NCI-H2227 treated with DMSO at 0.1 percent for 48 hours (cell line): ENCODE measurements at places on chromosomes 4 and X.

GRCh38 chr4:10097906-10098779 lies 18.5 kb downstream of the WDR1 start:
- DNase-seq: no peak

DNA sequence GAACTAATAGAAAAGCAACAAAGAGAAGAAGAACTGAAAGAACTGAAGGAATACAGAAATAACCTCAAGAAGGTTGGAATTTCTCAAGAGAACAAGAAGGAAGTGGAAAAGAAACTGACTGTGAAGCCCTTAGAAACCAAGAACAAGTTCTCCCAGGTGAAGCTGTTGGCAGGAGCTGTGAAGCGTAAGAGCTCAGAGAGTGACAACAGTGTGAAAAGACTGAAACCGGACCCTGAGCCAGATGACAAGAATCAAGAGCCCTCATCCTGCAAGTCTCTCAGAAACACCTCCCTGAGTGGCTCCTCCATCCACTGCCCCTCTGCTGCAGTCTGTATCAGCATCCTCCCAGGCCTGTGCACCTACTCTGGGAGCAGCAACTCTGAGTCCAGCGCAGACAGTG lies 8.4 kb upstream of the FHDC1 start:
- no peak for DNase-seq

DNA sequence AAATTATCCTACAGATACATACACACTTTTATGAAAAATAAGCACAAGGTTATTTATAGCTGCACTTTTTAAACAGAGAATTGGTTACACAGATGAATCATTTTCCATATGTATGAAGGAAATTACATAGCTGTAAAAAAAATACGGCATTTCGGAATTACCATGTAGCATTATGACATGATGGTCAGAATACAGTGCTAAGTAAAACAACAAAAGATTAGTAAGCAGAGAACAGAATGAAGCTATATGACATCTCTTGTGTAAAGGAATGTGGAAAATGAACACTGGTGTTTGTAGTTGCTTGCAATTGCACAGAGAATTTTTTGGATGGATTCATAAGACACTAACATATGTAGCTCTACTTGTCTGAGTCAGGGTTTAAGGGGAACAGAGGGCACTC lies 1222.0 kb upstream of the PRKX start:
- no peak for DNase-seq

DNA sequence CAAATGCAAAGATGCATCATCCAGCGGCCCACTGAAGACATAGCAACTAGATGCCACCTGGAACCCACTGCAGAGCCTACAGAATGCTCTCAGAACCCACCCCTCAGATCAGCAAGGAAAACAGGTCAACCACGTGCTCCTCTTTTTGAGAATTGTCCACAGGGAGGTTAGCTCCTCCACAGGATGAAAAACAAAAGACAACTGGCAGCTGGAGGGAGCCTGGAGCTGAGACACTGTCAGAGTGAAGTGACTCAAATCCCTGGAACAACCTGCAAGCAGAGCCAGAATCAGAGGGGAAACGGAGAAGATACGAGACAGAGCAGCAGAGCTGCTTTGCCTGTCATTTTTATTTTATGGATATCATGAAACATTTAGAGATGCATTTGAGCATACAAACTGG lies 277.6 kb downstream of the GASK1B start:
- DNase-seq: no peak

DNA sequence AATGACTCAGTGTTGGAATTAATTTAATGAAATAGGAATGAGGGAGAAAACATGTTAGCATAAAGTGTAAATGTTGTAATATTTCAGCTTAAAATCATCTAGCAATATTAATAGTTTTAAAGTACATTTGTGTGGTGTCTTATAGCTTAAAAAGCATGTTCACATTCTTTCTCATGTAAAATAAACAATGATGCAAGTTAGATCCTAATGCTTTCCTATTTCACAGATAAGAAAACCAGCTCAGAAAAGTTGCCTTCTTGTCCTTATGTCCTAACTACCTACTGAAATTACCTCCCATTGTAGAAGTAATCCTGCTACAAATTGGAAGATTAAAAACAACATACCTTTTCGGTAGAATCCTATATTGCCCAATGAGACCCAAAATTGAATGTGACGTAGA lies 40.9 kb upstream of the PRDM8 start:
- no peak for DNase-seq
